ENCODE measurements at places on chromosomes 5 and 9.

DNA sequence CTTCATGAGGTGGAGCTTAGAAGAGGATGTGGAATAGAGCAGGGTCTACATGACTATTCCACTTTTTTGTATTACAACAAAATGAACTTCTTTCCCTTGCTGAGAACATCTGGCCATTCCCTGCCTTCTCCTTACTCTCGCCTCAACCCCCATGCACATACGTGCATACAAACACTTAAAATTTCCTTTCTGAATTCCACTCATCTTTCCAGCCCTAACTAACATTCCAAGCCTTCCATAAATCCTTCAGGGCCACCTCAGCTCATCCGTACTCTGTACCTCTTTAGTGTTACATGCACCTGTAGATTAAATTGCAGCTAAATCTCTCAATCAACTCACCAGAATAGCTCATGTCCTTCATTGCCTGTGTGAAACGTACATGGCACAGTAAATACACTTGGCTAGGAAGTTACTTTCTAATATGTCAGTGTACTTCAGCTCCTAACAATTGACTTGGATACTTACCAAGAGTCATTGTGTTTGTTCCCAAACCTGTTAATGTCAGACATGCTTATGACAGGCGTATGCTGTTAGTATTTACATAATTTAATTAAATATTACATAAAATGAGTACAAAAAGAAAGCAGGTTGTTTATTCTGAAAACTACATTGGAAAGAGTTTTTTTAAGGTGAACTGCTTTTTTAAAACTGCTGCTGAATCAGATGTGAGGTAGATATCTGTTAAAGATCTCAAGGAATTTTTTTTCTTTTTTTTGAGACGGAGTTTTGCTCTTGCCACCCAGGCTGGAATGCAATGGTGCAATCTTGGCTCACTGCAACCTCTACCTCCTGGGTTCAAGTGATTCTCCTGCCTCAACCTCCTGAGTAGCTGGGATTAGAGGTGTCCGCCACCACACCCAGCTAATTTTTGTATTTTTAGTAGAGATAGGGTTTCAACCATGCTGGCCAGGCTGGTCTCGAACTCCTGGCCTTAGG lies 55.7 kb downstream of the GLIS3 start:
- DNase-seq, result no peak

GRCh38 chr9:114487607-114488300 lies 17.5 kb downstream of the WHRN start:
- DNase-seq, result peak; percentile 81

DNA sequence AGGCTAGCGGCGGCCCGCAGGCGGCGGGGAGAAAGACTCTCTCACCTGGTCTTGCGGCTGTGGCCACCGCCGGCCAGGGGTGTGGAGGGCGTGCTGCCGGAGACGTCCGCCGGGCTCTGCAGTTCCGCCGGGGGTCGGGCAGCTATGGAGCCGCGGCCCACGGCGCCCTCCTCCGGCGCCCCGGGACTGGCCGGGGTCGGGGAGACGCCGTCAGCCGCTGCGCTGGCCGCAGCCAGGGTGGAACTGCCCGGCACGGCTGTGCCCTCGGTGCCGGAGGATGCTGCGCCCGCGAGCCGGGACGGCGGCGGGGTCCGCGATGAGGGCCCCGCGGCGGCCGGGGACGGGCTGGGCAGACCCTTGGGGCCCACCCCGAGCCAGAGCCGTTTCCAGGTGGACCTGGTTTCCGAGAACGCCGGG lies 253 bp downstream of the SLC12A2 start:
- DNase-seq, result no peak

DNA sequence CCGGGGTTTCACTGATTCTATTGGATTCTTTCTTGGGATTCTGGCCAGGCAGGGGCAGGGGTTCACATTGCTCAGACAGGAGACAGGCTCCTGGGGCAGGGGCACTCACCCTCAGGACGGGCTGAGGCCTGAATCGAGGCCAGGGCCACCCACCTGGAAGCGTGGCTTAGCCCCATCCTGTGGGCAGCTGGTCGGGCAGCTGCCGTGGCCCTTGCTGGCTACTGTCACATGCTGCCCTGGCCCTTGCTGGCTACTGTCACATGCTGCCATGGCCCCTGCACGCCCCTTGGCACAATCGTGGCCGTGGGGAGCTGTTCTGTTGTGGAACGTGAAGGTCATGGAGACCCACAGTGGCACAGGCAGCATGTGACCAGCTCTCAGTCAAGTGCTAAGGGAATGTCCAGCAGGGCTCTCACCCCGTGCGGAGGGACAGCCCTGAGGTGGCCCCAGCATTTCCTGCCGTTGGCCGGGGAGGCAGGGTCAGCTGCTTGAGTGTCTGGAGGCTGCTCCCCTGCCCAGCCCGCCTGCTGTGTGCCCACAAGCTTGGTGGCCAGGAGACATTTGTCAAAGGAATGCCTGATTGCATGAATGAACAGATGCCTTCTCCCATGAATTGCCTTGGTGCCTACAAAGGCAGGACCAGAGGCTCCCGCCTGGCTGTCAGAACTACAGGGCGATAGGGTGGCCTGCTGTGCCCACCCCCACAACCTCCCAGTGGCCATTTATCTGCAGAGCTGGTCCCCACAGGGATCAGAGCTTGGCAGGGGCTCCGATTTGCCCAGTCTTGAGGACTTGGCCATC lies 16.9 kb upstream of the TMEM250 start:
- no peak for DNase-seq

DNA sequence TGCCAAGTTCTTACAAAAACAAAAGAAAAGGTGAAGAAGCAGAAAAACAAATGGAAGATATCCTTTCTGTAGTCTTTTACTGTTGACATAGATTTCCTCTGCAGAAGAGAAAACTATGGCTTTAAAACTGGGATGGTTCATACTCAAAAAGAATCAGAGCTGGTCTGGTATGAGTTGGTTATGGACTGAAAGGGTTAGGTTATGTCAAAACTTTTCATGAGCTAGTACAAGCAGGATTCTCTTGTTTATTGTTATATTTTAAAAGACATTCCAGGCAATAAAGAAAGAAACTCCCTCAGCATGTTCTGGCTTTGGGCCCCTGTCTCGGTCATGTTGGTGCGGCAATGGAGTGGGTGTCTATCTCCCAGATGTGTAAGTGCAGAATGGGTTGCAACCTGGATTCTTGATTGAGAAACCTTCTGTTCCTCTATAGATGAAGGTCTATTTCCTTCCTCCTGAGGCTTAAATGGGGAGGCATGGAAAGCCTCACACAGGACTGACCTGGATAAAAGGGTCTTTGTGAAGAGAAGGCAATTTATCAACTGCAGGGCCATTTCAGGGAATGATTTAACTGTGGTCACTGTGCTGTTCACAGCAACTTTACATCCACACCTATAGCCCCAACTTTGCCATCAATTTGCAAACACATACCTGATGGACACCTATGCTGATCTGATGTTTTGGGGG lies 209.6 kb upstream of the TNC start:
- no peak for DNase-seq
